ENCODE measurements at places on chromosomes 2 and 18. TPM values are rescaled to one million over a fixed set of nuclear protein-coding genes. Genes with fewer than 3 reads are reported as not detected.

Gene SPP2
- not detected for polyA plus RNA-seq

Gene DSG4
- polyA plus RNA-seq, result not detected

Gene GAREM2
- polyA plus RNA-seq, result 6.7 TPM

Gene CFAP65
- polyA plus RNA-seq, result 0.28 TPM

Gene OR6B2
- not detected for polyA plus RNA-seq

Gene ASPRV1
- 4.7 TPM for polyA plus RNA-seq

Gene SEC11C
- polyA plus RNA-seq, result 71.2 TPM

GRCh38 chr2:141900826-141901225 is 230.0 kb downstream of the LRP1B start:
- no peak for DNase-seq

DNA sequence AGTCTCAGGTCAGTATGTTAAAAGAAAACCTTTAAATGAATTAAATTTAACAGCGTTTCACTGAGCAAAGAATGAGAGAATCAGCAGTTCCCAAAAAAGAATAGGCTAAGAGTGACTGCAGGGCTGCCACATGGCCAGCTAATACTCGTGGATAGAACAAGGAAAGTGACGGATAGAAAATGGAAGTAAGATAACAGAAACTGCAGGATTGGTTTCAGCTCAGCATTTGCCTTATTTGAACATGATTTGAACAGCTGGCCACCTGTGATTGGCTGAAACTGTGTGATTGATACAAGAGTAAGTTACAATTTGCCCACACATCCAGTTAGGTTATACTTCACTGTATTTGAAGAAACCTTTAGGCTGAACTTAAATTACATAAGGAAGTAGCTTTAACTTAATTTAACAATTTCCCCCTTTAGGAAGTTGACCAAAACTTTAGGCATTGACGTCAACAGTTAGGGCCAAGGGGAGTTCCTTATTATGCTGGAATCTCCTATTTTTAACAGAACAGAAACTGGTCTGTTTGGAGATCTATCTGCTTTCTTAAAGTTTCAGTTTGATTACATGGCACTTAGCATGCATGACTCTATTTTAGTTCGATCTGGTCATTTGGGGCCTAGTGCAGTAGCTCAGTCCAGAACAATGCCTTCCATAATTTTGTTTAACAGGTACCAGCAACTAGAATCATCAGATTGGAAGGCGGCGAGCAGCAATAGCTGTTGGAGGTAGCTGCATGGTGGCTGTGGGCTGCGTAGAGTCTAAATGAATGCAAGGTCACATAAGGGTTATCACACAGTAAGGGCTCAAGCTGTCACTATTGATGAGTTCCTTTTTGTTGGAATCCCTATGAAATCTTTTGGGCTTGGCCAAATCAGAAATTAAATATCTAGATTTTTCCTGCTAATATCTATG is 143.4 kb downstream of the TRIM43 start:
- no peak for DNase-seq

DNA sequence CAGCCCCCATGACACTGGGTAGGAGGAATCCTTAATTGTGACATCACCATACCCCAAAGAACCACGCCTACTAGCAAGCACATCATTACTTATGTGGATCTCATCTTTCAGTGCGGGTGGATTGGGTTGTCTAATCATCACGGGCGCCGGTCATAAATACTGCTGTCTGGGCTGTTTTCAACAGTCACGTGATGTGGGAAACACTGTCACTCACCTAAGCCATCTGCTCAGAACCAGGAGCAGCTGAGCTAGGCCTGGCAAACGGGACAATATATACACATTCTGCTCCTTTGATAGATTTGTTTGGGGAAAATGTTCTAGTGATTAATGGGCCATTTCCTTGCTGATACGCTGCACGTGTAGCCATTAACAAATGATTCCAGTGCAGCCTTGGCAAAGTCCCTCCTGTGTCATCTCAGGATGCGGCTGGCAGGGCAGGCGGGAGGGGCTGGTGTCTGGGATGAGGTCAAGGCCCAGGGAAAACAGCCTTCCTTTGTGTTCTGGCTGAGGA is 145.9 kb upstream of the COPS8 start:
- DNase-seq, result peak; percentile 55

DNA sequence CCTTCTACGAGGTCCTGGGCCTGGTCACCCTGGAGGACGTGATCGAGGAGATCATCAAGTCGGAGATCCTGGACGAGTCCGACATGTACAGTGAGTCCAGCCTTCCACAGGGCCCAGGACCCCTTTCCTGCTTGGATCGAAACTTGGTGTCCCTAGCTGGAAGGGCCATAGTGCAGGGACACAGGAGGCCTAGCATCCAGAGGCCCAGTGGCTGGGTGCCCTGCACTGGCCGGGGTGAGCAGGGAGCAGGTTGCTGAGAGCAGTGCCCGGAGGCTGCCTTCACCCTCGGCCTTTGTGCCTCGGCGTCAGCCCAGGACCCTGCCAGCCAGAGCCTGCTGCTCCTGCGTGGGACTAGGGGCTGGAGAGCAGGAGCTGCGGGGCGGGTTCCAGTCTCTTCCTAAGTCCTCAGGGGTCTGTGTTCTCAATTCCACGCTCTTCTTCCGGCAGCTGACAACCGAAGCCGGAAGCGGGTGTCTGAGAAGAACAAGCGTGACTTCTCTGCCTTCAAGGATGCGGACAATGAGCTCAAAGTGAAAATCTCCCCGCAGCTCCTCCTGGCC is 18.9 kb upstream of the CNNM3 start:
- no peak for DNase-seq

DNA sequence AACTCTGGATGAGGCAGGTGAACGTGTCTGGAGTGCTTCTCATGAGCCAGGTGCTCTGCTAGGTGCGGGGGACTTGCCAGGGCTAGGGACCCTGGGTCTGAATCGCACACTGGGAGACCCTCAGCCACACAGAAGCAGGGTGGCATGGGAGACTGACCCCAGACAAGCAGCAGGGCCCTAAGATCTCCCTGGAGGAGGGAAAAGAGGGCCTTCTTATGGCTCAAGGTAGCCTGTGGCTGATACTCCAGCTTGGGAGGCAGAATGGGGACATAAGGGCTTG is 12.8 kb upstream of the CIB4 start:
- DNase-seq, result no peak

DNA sequence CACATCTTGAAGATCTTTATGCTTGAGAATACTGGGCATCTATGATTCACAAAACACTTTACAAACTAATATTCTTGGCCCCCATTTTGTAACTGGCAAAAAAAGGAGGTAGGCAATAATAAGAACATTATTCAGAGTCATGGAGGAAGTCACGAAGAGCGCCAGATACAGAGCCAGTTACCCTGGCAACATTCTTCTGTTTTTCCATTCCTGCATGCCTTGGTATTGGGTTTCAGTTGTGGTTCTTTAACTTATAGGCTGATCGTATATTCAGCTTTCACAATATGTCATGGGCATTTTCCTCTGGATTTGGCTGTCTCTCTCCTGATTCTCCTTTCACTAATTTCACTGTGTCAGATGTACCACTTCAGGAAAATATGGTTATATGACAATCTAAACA is 234.7 kb downstream of the HRH4 start:
- DNase-seq, result peak; percentile 55

DNA sequence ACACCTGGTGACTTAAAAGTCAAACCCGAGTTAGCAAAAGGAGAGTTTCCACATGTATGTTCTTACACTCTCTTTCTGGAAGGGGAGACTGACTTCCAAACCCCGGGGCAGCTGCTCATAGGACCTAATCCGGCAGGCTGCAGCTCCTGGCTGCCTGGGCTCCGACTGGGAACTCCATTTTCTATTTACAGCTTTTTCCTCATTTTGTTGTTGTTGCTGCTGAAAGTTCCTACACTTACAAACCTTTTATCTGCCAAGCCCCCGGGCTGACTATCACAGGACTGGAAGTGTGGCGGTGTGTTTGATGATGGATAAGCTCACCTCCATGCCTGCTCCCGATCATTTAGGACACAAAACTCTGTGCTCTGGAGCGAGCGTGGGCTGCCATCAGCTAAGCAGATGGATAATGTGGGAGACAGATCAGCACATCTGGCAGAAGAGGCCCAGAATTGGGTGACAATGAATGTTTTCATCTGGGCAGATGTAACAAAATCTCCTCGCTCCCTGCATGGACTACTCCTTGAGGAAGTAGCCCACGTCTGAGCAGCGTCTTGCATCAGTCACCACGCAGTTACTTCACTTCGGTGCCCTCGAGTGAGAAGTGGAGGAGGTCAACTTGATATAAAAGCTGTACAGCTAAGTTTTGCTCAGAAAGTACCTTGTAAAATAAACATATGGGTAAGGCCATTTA is 114.4 kb upstream of the COPS8 start:
- no peak for DNase-seq

GRCh38 chr2:1231466-1232063 is 181.7 kb upstream of the TPO start:
- DNase-seq, result no peak

- no peak for DNase-seq
These were observed 161.2 kb upstream of the PIEZO2 start for GRCh38 chr18:11310476-11311086.

GRCh38 chr18:38076346-38077070 is 510.9 kb upstream of the CELF4 start:
- no peak for DNase-seq

DNA sequence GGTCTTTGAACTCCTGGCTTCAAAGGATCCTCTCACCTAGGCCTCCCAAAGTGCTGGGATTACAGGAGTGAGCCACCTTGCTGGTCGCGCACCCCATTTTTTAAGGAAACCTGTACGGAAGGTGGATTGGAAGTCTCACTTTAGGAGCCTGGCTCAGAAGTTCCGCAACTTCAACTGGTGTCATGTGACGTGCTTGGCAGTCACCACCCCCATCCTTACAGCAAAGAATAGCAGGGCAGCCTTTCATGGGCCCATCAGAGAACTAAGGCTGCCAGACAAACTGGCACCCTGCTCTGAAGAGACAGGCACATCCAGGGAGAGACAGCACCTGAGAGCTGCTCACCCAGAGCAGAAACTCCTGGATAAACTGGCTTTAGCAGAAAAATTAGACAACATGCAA is 3.3 kb upstream of the SLC66A2 start:
- no peak for DNase-seq

GRCh38 chr18:35467624-35468016 is 30.1 kb downstream of the INO80C start:
- DNase-seq, result no peak

DNA sequence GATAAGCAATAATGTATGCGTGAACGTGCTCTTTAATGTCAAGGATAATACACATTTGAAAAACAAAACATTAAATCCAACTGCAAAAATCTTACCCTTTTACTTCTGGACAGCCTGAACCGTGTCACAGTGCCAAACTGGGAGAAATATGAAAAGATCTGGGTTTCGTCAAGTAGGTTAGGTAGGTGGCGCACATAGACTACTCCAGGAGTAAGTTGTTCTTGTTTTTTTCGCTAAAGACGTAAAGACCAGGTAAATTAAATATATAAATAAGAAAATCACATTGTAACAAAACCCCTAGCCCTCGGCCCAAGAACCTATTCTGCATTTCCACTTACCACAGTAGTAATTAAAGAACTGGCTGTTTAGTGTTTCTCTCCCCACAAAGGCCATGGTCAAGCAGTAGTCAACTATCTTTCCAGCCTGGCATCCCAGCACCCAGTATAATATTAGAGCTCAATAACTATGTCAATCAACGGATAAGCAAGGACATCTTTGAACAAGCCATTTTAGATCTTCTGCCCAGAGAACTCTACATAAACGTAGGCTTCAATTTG is 1.1 kb downstream of the NIFK start:
- no peak for DNase-seq

- DNase-seq, result no peak
These were observed 16.2 kb downstream of the SERPINB4 start for GRCh38 chr18:63627819-63628218.

- DNase-seq, result peak; percentile 95
These were observed at the start of gene USP14 for GRCh38 chr18:158128-159036. USP14 (plus strand) TSS chr18:158557; CDS start chr18:158699, 142 bp downstream.

DNA sequence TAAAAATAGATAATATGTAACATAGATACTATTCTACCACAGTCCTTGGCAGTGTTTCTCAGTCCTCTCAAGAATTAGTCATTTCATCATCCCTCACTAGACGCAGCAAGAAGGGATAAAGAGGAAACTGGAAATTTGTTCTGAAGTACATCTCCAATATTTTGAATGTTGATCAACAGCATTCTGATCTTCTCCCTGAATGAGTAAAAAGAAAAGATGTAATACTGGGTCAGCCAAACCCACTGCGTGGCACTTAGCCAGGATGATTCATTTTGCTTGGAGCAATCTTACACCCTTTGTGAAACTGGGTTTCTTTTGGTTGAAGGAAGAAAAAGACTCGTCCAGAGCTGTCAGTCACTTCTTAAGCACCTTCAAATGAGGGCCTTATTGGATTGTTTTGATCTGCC is 54.1 kb downstream of the TAF1B start:
- DNase-seq, result no peak

GRCh38 chr18:24055878-24056277 is 41.3 kb downstream of the TTC39C start:
- DNase-seq, result no peak

GRCh38 chr2:109136542-109136941 is 7.5 kb downstream of the SH3RF3 start:
- DNase-seq, result no peak

- DNase-seq, result no peak
These were observed 79.6 kb downstream of the MBP start for GRCh38 chr18:77052983-77053309.

DNA sequence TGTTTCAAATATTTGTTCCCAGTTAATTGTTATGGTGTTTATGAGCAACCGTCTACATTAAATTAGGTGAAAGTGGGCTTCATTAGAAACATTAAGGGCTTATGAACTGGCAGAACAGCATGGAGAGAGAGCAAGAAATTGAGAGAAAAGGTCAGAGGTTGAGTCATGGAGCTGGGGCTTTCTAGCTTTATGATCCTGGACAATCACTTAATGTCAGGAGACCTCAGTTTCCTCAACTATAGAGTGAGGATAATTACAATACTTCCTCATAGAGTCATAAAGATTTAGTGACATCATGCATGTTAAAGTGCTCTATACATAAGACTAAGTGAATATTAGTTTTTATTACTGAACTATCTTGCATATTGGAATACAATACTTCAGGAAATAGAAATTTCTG is 83.9 kb downstream of the PLCL1 start:
- no peak for DNase-seq

DNA sequence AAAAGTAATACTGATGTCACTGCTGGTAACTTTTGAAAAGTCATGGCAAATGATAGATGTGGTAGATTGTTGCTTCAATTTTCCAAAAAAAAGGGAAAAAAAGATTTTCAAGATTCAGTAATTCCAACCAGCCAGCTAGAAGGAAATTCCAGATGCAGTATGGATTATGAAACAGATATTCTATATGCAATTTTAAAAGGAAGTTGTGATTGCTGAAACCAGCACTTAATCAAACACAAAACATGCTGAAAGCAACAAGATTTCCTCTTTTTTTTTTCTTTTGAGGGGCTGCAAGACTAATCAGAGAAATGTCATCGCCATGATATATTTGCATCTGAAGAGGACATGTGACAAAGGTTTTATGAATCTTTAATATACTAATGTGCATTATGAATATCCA is 5.1 kb upstream of the HNMT start:
- no peak for DNase-seq

Measured in left kidney (tissue), 8 donors.